ENCODE measurements at places on chromosomes 5 and 9.

DNA sequence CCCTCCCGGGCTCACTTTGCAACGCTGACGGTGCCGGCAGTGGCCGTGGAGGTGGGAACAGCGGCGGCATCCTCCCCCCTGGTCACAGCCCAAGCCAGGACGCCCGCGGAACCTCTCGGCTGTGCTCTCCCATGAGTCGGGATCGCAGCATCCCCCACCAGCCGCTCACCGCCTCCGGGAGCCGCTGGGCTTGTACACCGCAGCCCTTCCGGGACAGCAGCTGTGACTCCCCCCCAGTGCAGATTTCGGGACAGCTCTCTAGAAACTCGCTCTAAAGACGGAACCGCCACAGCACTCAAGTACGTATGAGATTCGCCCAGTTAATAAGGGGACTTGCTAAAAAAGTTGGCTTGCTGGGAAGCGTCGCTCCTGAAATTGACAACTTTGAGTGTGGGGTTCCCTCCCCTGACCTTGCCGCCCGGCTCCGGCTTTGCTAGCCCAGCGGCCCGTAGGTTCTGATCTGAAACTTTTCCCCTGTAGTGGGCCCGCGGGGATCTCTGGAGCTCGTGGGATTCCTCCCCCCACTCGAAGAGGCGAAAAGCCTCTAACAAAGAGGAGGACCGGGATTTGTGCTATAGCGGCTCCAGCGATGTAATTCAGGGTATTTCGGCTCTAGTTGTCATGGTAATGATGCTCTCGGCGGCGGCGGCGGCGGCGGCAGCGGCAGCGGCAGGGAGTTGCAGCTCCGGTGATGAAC, 572 bp downstream of the NR4A3 start:
- peak; percentile 26 for DNase-seq

DNA sequence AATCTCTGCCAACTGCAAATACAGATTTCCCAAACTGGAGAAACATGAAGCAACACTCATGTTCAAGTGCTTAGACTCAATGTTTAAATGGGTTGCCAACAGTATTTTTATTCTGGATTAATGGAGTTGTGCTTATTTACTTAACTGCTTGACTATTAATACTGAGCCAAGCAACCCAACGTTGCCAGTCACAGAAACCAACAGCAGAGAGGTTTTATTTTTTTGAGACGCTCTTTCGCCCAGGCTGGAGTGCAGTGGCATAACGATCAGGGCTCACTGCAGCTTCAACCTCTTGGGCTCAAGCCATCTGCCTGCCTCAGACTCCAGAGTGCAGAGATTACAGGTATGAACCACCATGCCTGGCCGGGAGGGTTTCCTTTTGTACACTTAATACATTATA, 8.5 kb upstream of the TMEM268 start:
- DNase-seq = no peak

GRCh38 chr9:105055917-105056316, 128.0 kb upstream of the ABCA1 start:
- no peak for DNase-seq

GRCh38 chr9:138069731-138070456, 192.3 kb downstream of the CACNA1B start:
- no peak for DNase-seq

GRCh38 chr5:90476391-90476790, 1.7 kb downstream of the POLR3G start:
- no peak for DNase-seq

DNA sequence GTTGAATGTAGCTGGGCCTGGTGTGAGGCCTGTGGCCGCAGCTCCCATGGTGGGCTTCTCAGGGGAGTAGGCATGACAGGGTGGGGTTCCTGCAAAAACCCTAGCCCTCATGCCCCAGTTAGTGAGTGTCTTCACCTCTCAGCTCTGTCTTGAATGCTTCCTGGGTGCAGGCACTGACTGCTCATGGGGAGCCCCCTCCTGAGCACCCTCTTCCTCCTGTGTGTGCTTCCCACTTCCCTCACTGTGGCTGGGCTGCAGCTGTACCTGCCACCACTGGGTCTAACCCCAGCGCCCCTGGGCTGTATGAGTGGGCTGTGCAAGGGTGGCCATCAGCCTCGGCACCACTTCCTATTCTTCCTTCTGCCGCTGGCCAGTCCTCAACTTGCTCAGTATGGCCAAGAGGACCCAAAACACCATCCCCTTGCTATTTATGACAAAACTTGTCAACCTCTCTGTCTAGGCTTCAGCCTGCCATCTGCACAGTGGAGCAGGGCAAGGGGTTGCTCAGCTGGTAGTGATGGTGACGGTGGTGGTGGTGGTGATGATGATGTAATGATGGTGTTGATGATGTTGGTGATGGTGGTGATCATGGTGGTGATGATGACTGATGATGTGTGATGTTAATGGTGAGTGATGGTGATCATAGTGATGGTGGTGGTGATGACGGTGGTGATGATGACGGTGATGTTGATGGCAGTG, 67.5 kb downstream of the RXRA start:
- no peak for DNase-seq

- no peak for DNase-seq
Observed at GRCh38 chr9:79524266-79524665, 47.5 kb upstream of the TLE4 start.

DNA sequence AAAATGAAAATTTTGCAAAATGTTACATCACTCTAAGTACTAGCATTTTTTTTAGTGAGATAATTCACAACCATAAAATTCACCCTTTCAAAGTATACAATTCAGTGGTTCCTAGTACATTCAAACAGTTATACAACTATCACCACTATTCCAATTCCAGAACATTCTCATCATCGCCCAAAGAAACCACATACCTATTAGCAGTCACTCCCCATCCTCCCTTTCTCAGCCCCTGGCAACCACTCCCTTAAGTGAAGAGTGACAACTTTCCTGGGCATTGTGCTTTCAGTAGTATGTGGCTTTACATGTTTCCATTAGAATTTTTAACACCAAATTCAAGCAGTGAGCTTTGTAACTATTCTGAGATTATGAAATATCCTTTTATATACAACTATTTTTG, 81.4 kb downstream of the RASEF start:
- no peak for DNase-seq

- DNase-seq = no peak
Observed at GRCh38 chr5:85823462-85824426, 794.0 kb upstream of the COX7C start.

- DNase-seq = no peak
Observed at GRCh38 chr5:149345892-149346222, 558 bp downstream of the GRPEL2 start.

DNA sequence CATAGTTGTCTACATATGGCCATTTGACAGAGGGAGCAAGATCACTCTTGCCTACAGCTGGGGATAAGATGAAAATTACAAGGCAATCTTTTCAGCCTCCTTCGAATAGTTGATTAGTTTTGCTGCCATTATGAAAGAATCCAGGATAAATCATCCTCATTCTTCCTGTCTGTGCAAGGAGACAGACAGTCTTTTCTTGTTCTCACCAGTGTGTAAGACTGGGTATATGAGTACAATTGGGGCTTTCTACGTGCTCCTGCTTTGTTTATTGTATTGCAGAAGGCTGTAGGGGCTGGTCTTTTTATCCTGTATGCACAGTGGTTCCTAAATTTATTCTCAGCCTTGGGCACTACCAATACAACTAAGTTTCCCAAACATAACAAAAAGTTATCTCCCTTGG, 76.8 kb downstream of the SPEF2 start:
- DNase-seq = no peak

GRCh38 chr9:107883496-107884124, 394.0 kb upstream of the KLF4 start:
- DNase-seq = no peak

GRCh38 chr5:154478224-154478565, at the start of gene HAND1:
Gene HAND1, minus strand, starts transcription at chr5:154478227. Its CDS starts 219 bp downstream, at chr5:154478008.
- DNase-seq = no peak

DNA sequence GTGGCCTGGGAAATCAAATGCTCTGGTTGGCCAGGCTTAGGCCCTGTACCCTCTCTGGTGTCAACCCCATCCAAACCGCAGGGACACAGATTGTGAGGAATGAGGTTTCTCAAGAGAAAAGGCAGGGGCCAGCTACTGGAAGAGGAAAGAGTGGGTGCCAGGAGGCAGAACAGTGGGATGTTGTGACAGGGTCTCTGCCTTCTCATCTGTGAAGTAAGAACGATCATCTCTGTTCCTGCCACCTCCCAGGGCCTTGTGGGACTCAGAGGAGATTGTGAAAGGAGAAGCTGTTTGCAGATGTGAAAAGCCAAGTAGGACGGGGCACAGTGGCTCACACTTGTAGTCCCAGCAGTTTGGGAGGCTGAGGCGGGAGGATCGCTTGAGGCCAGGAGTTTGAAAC, 22.8 kb upstream of the RPL26L1 start:
- no peak for DNase-seq

DNA sequence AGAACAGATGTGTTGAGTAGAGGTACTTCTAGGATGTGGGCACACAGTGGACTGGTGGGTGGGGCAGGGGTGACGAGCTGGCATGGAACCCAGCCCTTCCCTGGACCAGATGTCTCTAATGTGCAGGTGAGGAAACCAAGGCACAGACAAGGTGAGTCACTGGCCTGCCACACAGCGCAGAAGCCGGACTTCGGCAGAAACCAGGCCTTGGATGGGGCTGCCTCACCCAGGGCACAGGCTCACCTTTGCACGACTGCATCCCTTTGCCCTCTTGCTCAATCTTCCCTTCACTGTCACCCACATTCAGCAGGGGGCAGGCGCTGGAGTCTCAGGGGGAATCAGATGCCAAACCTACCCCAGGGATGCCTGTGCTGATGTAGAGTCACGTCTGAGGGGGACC, 65.4 kb upstream of the LMX1B start:
- DNase-seq = no peak

- DNase-seq = no peak
Observed at GRCh38 chr5:113804264-113804663, 290.8 kb downstream of the YTHDC2 start.

DNA sequence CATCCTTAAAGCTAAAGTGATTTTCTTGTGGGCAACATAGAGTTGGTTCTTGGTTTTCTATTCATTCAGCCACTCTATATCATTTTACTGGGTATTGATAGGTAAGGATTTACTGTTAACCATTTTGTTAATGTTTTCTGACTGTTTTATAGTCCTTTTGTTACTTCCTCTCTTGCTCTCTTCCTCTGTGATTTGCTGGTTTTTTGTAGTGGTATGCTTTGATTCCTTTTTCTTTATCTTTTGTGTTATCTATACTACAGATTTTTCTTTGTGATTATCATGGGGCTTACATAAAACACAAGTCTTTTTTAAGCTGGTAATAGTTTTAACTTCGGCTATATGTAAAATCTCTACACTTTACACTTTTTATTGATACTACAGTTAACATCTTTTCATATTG, 43.3 kb downstream of the CREBRF start:
- DNase-seq = no peak

- DNase-seq = peak; percentile 24
Observed at GRCh38 chr5:55994495-55994997, at the start of gene IL6ST. Gene IL6ST, minus strand, starts transcription at chr5:55994963. Its CDS starts 18,685 bp downstream, at chr5:55976278.

GRCh38 chr9:752201-752600, 89.3 kb upstream of the DMRT1 start:
- no peak for DNase-seq

DNA sequence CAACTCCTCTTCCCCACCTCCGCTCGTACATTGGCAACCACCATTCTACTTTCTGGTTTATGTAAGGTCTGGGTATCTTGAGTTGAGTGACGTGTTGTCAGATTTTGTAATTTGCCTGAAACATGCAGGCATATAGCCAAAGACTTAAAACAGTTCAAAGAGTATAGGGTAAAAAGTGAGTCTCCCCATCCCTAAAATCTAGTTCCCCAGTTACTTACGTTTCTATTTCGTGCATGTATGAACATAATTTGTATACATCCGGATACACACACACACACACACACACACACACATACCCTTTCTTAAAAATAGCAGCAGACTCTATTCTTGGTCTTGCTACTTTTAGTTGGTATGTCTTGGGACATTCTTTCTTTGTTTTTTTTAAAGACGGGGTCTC, 915 bp downstream of the HSDL2 start:
- no peak for DNase-seq

- no peak for DNase-seq
Observed at GRCh38 chr5:175098301-175098700, 345.7 kb downstream of the DRD1 start.

GRCh38 chr5:122999947-123000563, 36.5 kb downstream of the PPIC start:
- no peak for DNase-seq

DNA sequence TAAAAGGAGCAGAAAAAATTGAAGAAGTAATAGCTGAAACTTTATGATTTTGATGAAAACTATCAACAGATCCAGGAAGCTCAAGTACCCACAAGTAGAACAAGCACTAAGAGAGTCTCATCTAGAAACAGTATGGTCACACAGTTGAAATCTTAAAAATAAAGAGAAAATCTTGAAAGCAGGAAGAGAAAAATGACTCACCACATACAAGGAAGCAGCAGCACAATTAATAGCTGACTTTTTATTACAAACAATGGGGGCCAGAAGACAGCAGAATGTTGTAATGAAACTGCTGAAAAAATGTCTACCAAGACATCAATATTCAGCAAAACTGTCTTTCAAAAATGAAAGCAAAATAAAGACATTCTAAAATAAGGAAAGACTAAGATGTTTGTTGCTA, 1108.3 kb upstream of the DMAC1 start:
- DNase-seq = no peak

DNA sequence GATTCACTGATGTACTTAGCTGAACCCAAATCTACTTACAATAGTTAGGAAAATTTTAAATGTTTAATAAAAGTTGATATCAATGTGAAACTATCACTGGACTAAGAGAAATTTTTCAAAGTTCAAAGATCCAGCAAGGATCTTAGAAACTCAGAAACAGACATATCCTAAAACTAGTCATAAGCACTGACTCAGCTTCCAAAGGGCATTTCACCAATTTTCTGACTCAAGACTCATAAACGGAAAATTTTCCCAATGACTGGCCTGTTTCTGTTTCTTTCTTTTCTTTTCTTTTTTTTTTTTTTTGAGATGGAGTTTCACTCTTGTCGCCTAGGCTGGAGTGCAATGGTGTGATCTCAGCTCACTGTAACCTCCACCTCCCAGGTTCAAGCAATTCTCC, 66.6 kb downstream of the CDC14B start:
- no peak for DNase-seq

DNA sequence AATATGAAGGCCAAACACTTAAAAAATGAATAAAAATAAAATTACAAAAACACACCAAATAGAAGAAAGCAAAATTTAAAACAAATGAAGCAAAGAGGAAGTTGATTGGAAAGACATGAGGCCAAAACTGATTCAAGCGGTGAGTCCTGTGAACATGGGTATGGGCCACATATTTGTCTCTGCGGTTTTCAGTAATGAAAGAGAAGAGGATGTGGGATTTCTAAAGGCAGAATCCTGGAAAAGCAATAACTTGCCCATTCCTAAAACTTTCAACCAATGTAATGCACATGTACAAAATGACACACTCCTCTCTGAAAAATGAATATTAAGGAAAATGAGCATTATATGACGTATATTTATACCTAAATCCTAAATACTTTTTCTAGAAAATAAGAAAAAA, 263.7 kb downstream of the SEMA5A start:
- no peak for DNase-seq

GRCh38 chr5:14356305-14356704, 213.2 kb downstream of the TRIO start:
- no peak for DNase-seq
